Thoracic aorta (tissue), 2 donors: ENCODE measurements at places on chromosomes 1 and 21. TPM values are rescaled to one million over a fixed set of nuclear protein-coding genes. Genes with fewer than 3 reads are reported as not detected.
A peak's percentile ranks its signal among the peaks of the same experiment; 100 is the strongest.

- peaks cover 76% of the 10 kb centered on the region for H3K4me1 ChIP-seq
- peak overlapping the region; percentile 73 for H3K27ac ChIP-seq
- no peaks in the 10 kb centered on the region for H3K27me3 ChIP-seq
- no peaks in the 10 kb centered on the region for H3K36me3 ChIP-seq
- no peak overlapping the region for H3K4me3 ChIP-seq
Measured at GRCh38 chr1:223732993-223733798, 20.9 kb downstream of the CAPN2 start.

DNA sequence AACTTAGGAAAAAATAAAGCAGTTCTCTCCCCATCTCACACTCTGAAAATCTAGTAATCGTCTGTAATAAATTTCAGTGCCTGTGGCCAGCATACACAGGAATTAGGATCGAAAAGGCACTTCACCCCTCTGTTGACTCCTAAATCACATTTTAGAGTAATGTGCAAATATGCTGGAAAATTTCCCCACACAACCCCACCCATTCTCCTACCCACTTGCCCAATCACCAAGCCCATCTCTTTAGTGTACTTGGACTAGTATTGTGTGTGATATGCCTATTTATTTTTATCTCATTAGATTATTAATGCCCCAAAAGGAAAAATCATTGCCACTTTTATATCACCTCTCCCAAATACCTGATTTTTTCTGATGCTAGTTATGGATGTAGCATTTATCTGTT, 323.3 kb downstream of the ASTN1 start:
- no peaks in the 10 kb centered on the region for H3K36me3 ChIP-seq
- H3K27me3 ChIP-seq: no peaks in the 10 kb centered on the region
- DNase-seq: no peak
- H3K4me1 ChIP-seq: peaks cover 17% of the 10 kb centered on the region

CCDC190 gene
- not detected for total RNA-seq

DNA sequence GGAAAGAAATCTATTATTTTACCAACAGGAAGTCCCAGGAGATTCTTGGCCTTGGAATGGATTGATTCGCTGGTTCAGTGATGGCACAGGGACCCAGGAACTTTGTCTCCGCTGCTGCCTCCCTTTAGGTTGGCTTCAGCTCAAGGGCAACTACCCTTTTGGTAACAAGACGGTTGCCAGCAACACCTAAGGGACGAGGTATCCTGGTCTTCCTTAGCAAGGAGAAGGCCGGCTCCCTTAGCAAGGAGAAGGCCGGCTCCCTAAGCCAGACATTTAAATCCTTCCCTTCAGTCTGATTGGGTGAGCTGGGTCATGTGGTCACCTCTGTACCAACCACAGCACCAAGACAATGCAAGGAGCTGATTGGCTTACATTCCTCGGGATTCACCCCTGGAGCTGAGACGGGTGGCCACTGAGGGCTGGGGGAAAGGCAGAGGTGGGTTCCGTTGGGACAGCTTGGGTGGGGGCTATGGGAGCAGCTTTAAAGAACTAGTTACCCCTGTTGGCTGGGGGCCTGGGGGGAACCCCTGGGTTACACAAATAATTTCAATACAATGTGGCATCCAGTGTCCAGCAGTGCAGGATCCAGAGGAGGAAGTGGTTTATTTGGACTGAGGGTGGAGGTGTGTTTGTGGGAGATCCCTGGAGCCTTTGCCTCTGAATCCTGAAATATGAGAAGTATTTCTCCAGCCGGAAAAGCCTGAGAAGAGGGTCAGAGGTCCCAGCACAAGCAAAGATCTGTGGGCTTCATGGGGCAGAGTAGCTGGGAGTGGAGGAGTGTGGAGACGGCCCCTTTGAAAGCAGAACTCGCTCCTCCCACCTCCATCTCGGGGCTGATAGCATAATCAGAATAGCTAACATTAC, 20.7 kb upstream of the CLIC4 start:
- DNase-seq: no peak
- H3K4me1 ChIP-seq: peaks cover 26% of the 10 kb centered on the region
- H3K4me3 ChIP-seq: no peak overlapping the region
- no peaks in the 10 kb centered on the region for H3K27me3 ChIP-seq
- H3K27ac ChIP-seq: peak overlapping the region; percentile 30
- no peaks in the 10 kb centered on the region for H3K36me3 ChIP-seq

- H3K27ac ChIP-seq: no peak overlapping the region
- H3K4me3 ChIP-seq: no peak overlapping the region
- no peaks in the 10 kb centered on the region for H3K36me3 ChIP-seq
- no peaks in the 10 kb centered on the region for H3K4me1 ChIP-seq
Measured at GRCh38 chr1:2339206-2340085, 51.9 kb downstream of the MORN1 start.

DNA sequence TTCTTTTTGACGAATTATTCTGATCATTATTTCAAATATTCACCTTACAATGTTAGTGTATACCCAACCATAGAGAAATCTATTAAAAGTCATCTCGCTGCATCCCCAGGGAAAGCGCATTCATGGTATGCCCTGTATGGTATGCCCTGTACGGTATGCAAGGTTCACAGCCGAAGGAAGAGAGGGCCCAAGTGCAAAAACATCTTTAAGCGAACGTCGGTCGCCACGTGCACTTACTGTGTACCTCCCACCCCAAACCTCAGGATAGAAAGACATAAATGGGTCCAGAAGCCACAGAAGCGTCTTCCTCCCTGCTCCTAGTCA, 14.4 kb downstream of the HLX start:
- no peak overlapping the region for H3K27ac ChIP-seq
- H3K4me1 ChIP-seq: peaks cover 23% of the 10 kb centered on the region
- DNase-seq: no peak
- H3K27me3 ChIP-seq: no peaks in the 10 kb centered on the region
- peak overlapping the region; percentile 68 for H3K4me3 ChIP-seq

MYOM3 gene
- 1.5 TPM for total RNA-seq

CRNN gene
- total RNA-seq: not detected
